ENCODE measurements at places on chromosomes 3 and 15.

- DNase-seq: no peak
Measured at GRCh38 chr15:22265056-22265945, 185.0 kb downstream of the OR4M2 start.

- no peak for DNase-seq
Measured at GRCh38 chr3:120064641-120065040, 29.6 kb downstream of the GSK3B start.

- peak; percentile 2 for DNase-seq
Measured at GRCh38 chr3:72797773-72798543, 50.3 kb downstream of the SHQ1 start.

- no peak for DNase-seq
Measured at GRCh38 chr3:117719316-117719926, 1009.8 kb downstream of the TUSC7 start.

GRCh38 chr15:90295270-90295648, 29.8 kb downstream of the NGRN start:
- no peak for DNase-seq

DNA sequence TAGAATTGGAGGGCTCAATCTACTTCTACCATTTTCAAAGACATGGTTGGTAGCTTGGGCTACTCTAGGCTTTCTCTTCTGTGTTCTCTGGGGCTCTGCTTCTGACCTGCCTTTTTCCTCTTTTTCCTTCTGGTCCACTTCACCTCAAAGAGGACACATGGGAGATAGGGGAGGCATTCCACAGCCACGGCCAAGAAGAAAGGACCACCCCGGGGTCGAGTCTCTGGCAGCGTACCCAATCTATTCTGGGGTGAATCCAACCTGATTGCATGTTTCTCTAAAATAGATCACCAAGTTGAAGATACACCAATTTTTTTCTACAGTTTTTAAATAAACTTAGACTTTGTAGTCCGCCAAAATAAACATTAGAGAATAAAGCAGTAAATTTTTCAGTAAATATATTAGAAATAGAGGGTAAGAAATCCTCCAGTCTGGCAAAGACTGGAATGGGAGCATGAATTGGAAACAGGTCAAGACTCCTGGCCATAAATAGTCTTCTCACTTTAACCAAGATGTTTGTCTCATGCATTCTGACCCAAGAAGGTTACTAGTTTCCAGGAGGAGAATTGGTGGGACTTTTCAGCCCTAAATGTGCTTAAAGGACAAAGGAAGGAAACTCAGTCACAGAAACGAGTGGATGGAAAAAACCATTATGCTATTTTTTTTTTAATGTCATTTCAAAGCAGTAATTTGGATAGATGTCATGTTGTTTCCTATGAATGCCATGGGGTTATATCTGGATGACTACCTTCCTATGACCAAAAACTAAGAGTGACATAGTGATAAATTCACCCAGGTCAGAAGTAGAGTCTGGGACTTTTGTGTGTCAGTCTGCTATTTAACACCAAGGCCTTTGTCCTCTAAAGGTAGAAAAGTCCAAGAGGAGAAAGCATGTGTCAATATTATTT, 71.3 kb upstream of the PHLDB2 start:
- DNase-seq: no peak

GRCh38 chr3:156818273-156818651, 7.9 kb upstream of the LEKR1 start:
- DNase-seq: no peak

GRCh38 chr3:171307988-171308387, 152.2 kb downstream of the TNIK start:
- DNase-seq: no peak

DNA sequence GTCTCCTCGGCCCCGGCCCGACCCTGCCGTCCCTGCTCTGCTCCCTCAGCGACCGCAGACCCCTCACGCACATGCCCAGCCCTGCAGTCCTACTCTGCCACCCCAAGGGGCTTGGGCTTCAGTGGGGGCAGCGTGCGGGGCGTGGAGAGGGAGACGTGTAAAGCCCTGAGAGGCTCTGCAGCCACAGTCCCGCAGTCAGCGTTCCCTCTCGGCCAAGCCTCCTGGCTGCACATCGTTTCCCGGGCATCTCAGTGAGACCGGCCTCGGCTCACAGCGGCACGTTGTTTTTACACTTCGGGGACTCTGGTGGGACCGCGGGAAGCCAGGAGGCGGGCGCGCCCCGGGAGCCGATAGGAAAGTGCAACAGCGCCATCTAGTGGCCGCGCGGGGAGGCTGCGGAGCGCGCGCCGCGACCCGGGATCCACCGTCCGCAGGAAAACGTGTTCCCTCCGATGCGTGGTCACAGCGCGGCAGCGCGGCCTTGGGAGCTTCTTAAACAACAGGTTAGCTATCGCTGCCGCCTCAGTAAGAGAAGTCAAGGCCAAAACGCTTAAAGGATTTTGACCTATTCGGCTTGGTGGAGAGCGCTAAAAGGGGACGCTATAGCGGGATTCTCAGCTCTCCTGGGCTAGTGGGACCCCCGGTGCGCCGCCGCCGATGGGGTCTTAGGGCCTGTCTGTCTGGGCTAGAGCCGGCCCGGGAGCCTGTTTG, 226.8 kb upstream of the IGF1R start:
- peak; percentile 42 for DNase-seq

- DNase-seq: no peak
Measured at GRCh38 chr3:31908391-31909097, 72.5 kb downstream of the OSBPL10 start.

DNA sequence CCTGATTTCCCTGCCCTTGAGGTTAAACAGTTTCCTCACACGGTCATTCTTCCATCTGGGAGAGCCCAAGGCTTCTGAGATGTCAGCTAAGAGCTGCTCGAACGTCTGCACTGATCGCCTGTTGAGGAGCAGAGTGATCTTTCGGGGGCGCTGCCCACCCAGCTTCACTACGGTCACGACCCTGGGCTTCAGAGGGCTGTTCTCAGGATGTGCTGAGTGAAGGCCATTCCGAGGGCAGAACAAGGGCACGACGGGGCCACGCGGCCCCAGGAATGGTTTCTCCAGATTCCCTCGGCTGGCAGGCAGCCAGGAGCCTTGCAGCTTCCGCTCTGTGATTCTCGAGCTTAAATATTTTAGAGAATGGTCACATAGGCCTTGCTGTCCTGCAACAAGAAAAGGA, 25.7 kb downstream of the DCLK3 start:
- DNase-seq: no peak

DNA sequence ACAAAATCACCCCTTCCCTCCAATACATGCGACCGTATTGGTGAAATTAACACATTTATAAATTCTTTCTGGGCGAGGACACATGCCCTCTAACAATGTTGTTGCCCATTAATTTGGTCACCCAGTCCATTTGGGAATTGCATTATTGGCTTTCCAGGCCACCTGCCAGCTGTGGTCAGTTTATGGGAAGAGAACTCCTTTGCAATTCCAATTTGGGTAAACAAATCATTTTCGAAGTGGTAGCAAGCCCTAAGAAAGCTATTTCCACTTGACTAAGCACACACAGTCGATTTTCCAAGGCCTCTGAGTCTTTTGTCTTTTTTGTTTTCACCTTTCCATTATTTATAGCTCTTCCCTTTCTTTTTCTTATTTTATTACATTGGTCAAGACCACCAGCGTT, 362.3 kb upstream of the RGMA start:
- DNase-seq: no peak

DNA sequence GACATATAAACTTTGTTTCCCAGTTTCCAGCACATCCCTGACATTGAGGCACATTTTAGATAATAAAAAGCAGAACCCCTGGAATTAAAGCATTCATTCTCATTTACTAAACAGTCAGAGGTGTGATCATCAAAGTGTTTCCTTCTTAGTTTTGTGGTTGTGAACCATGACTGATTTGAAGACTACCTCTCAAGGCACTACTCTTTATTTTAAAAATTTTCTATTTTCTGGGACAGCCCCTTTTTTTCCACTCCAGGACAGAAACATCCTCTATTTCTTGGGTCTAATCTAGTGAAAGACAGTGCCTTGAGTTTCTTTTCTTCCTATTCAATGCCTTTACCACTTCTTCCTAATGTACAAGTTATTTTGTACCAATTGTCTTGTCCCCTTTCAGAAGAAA, 5.2 kb downstream of the SST start:
- DNase-seq: no peak
